ENCODE measurements at places on chromosomes 11 and 22. TPM values are rescaled to one million over a fixed set of nuclear protein-coding genes. Genes with fewer than 3 reads are reported as not detected.

TNNT3 gene
- 8.8 TPM for total RNA-seq

OR2AG2 gene
- total RNA-seq, result not detected

USP2 gene
- total RNA-seq, result 1.6 TPM

CHRNA10 gene
- 1.0 TPM for total RNA-seq

TSSK2 gene
- not detected for total RNA-seq

FAM111B gene
- 0.65 TPM for total RNA-seq

SDHAF2 gene
- 40.0 TPM for total RNA-seq

TRIM51 gene
- total RNA-seq, result not detected

FAM227A gene
- total RNA-seq, result 1.3 TPM

MUC6 gene
- total RNA-seq, result not detected

PRAME gene
- not detected for total RNA-seq

MMP12 gene
- total RNA-seq, result 0.23 TPM

SEZ6L gene
- total RNA-seq, result not detected

OR9Q1 gene
- not detected for total RNA-seq

OAF gene
- total RNA-seq, result 23.6 TPM

IL17REL gene
- total RNA-seq, result not detected

CD44 gene
- 462 TPM for total RNA-seq

RCN1 gene
- 78.9 TPM for total RNA-seq

TYR gene
- total RNA-seq, result not detected

OR4P4 gene
- total RNA-seq, result not detected

TMEM132A gene
- 4.5 TPM for total RNA-seq

SCT gene
- total RNA-seq, result not detected

TBX1 gene
- total RNA-seq, result 2.3 TPM

ANGPTL5 gene
- 1.3 TPM for total RNA-seq

SOX6 gene
- 11.8 TPM for total RNA-seq

LRRN4CL gene
- total RNA-seq, result 8.5 TPM

MAML2 gene
- 27.5 TPM for total RNA-seq

SHANK2 gene
- total RNA-seq, result 0.93 TPM

LAYN gene
- total RNA-seq, result 23.1 TPM

MS4A15 gene
- total RNA-seq, result not detected

APOA4 gene
- total RNA-seq, result not detected

Data from aorta (tissue), 5 donors.